Foreskin keratinocyte (primary cell): ENCODE measurements at places on chromosomes 1 and 21. TPM values are rescaled to one million over a fixed set of nuclear protein-coding genes. Genes with fewer than 3 reads are reported as not detected.

Gene UMODL1
- not detected in 2 replicates for total RNA-seq

Gene NR1I3
- not detected in 2 replicates for total RNA-seq

Gene PRXL2B
- 22.4 and 25.2 TPM in 2 replicates for total RNA-seq

Gene HAO2
- total RNA-seq, result not detected in 2 replicates
